ENCODE measurements at places on chromosomes 2 and 18.

DNA sequence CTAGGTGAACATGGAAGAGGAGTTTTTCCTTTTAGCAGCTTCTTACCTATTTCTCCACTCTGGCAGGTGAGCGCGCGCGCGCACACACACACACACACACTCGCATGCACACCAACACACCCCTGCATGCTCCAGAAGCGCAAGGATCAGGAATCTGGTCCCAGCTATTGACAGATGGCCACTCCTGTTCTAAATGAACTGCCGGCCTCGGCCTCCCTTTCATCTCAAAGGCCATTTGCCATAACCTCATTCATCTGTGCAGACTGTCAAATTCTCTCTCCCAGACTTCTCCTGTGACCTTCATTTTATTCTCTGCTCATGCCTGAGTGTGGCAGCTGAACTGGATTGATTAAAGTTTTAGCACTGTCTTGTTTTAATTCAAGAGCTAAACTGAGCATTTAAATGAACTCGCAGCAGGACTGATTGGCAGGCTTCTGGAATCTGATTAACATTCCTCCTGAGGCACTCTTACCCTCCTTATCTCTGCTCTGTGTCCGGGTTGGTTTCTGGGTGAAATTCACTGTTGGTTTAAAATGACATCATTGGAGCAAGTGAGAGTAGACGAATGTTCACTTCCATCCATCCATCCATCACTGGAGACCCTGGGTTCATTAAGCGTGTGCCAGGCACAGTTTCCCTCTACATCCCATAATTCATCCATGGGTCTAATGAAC, 58.8 kb downstream of the FECH start:
- no peak for DNase-seq

- no peak for DNase-seq
Measured at GRCh38 chr2:238438856-238439849, 12.4 kb downstream of the ASB1 start.

- no peak for DNase-seq
Measured at GRCh38 chr18:11327391-11328009, 178.1 kb upstream of the PIEZO2 start.

GRCh38 chr2:54947646-54948045, 102.6 kb downstream of the RTN4 start:
- no peak for DNase-seq

GRCh38 chr18:22650247-22650646, 232.5 kb upstream of the CTAGE1 start:
- no peak for DNase-seq

DNA sequence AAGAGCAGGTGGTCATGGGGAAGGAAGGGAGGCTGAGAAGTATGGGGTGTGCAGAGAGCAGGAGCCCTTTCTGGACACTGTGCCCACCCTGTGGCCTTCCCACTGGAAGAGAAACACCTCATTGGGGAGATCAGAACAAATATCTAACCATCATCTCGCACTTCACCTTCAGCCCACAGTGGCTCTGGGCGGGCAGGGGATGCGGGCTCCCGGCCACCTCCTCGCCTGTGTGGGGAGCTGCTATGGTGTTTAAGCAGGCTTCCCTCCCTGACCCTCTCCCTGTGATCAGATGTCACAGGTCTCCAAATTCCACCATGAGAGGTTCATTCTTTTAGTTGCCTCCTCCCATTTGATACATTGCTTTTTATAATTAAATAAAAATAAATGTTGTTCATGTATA, 5.0 kb downstream of the FBLN7 start:
- no peak for DNase-seq

- DNase-seq = peak; percentile 13
Measured at GRCh38 chr2:71064754-71065621, 3.5 kb upstream of the NAGK start.

DNA sequence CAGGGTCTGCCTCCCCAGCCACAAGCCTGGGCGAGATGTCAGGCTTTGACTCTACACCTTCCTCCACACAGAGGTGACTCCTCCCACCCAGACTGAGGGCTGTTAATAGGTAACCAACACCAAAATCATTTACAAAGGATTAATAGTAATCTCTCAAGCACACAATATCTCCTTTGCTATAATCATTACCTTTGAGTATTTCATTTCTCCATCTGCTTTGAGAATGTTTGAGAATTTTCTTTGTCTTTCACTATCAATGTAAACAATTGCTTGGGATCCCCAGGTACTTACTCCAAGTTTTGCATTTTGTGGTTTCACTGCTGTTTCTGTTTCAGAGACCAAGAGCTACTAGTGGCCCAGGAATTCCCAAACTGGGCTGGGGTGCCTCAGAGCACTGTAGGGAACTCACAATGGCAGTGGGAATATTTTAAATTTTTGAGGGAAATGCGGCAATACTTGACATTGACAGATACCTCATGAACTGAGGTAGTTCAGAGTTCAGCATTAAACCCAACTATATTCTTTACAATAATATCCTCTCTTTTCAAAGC, 166.4 kb upstream of the MGAT5 start:
- no peak for DNase-seq

Measured in CD4-positive, alpha-beta T cell treated with Interleukin-21 for 1 hour (primary cell).